Activated CD4-positive, alpha-beta T cell treated with anti-CD3 and anti-CD28 coated beads, Interleukin-2, amount 10 ng/mL, durations not matched to agents 24 days and 14 days (primary cell): ENCODE measurements at places on chromosomes 7 and 10.

- no peak for DNase-seq
These were observed 61.0 kb downstream of the TRUB1 start for GRCh38 chr10:114998993-114999392.

GRCh38 chr7:112744818-112745217 is 45.4 kb downstream of the TMEM168 start:
- DNase-seq, result no peak

DNA sequence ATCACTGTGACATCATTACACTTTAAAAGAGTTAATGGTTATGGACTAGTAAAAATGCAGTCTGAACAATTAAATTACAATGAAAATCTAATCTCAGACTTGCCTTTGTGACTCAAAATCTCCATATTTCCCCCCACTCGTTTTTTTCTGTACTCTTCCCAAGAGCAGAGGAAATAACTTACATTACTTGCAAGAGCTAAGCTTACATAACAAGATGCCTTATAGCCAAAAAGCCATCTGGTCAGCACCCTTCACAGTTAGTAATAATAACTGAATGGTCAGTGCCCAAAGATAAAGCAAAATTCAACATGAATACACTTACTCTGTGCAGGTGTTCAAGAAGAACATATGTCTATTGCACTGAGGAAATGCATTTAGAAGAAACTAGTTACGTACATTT is 1381.5 kb upstream of the CELF2 start:
- DNase-seq, result no peak

DNA sequence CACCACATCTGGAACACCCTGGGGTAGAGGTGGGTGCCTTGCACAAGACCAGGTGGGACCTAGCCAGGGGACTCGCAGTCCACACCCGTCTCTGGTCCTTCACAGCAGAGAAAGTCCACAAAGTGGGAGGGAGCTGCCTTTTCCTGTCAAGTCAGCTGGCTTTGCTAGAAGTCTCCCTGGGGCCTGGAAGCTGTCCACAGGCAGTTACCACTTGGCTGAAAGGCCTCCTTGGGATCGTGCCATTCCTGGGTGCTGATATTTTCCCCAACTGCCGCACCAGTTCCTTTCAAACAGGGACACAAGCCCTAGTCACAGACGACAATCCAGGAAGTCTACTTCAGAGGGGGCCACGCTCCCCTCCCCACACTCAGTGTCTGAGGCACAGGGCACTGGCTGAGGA is 75.4 kb downstream of the AFAP1L2 start:
- DNase-seq, result no peak

DNA sequence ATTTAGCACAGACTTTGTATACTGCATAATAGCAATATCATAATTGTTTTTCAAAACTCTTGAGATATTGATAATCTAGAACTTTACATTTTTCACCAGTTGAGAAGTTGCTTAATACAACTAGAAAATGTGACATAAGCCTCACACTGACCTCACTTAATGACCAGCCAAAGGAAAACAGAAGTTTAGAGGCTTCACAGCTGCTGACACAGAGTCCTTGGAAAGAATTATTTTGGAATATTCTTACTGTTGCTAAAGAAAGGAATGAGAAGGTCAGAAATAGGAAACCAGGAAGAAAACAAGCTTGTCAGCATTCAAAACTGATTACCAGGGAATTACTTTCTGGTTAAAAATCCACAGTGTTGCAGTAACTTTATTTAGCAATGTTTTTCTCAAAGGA is 35.5 kb upstream of the WASL start:
- no peak for DNase-seq

DNA sequence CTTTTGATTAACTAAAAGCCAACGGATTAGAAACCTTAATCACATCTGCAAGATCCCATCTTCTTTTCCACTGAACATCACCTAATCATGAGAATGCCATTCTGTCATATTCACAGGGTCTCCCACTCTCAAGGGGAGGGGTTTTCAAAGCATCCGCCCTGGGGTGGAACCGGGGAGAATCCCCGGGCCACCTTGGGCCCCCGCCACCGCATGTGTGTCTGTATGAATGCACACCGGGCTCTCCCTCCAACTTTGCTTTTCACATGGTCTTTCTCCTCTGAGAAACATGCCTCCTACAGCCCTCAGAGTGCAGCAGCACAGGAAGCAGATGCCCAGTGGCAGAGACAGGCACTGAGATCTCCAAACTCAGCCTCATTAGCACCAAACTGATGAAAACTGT is 233.2 kb upstream of the PPP2R2D start:
- DNase-seq, result no peak

GRCh38 chr10:127945341-127945758 is 38.4 kb downstream of the PTPRE start:
- no peak for DNase-seq

DNA sequence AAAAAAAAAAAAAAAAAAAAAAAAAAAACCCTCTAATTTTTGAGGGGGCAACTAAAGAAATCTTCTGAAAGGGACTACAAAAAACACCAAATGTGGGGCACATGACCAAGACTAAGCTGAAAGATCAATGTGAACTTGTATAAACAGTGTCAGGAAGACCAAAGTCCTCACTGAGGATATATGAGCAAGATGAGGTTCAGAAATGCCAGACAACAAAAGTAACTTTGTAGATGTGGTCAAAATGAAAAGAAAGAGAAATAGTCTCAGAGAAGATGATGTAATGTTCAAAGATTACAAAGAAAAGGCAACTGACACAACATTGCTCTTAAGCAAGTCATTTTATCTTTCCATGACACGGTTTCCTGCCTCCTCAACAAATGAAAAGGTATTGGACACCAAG is 48.7 kb upstream of the PTPRZ1 start:
- DNase-seq, result no peak

DNA sequence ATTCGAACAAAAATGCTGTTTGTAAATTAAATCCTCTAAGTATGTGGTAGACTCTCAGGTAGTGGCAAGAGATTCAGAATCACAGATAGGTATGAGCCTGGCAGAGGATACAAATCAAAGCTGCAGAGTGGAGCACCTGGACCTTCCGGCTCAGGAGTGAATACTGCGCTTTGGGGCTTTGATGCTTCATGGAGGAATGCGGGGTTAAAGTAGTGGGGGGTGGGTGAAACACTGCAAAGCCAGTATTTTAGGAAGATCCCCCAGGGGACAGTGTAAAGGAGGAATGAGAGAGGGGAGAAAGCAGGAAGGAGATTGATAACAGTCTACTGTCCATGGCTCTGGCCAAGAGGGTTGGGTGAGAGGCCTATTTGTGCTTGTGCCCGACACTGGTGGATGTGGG is 43.2 kb downstream of the CREB5 start:
- DNase-seq, result no peak

DNA sequence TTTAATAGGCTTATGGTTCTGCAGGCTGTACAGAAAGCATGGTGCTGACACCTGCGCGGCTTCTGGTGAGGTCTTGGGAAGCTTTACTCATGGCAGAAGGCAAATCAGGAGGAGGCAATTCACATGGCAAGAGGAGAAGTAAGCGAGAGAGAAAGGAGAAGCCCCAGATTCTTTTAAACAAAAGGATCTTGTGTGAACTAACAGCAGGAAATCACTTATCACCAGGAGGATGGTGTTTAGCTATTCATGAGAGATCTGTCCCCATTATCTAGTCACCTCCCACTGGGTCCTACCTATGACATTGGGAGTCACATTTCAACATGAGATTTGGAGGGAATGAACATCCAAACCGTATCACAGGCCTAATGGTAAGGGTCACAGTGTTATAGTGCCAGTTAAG is 678.0 kb upstream of the KCND2 start:
- DNase-seq, result no peak

DNA sequence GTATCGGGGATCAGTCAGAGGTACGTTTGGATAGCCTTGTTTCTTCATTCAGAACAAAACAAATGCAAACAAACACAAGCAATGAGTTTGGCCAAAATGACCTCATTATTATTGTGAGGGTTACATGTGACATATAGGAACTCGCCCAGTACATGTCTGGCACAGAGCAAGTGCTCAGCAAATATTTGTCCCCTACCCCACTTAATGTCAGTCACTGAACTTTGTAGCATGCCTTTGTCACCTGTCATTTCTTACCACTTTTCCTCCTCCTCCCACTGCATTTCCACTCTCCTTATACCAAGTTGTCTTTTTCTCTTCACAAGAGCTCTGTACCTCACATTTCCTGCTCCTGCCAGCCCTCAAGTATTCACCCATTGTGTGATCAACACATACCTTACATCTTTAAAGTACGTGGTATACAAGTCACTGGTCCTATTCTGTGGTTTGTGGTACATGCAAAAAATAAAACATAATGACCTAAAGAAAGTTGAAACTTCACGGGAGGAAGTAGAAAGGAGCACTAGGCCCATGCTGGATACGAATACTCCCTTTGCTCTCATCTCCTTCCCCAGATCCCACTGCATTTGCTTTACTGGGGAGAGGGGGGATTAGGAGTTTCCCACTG is 236.0 kb downstream of the INHBA start:
- DNase-seq, result peak; percentile 23

DNA sequence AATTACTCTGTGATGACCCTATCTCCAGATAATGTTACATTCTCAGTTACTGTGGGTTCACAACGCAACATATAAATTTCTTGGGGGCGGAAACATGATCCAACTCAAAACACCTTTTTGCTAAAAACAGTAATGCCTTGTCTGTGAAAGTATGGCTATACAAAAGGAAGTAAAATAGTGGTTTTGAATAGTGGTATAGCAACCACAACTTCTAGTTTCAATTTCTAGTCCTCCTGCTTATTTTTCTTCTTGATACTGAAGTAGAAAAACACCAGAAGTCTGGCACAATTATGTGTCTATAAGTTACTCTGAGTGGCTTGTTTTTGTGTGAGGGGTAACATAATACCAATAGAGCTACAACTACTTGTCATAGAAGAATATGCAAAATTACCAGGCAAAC is 21.5 kb upstream of the ZNF800 start:
- peak; percentile 73 for DNase-seq

DNA sequence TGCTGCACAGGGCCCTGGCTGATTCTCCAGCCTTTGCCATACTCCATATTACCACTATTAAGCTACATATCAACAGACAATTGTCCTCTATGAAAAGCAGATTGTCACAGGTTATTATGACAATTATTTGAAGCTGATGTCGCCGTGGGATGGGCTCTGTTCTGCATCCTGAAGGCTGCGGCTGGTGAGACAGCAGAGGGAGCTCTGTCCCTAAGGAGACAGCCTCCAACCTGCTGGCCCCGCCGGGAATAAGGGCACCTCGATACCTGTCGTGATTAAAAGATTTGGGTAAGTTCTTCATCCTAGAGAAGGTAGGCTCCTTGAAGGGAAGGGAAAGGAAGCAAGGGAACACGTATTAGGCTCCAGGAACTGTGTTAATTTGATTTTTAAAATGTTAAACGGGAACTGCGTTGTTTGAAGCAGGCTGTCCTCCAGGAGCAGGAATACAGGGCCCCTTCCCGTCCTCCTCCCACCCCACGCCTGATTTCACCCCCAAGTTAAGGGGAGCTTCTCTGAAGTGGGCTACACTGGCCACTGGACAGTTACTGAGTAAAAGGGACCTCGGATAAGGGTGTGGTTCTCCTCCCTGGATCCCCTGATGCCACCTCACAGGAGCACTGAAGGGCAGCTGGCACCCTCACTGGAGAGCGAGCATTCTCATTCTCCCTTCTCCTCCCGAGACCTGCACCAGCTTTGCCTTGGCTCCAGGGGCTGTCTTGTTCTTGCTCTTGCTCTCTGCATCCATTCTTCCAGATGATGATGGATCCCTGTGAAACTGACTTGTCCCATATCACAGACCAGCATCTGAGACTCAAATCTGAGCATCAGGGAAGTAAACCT is 11.8 kb upstream of the TIAL1 start:
- DNase-seq, result no peak

- no peak for DNase-seq
These were observed 75.4 kb upstream of the POM121L12 start for GRCh38 chr7:52959878-52960660.

DNA sequence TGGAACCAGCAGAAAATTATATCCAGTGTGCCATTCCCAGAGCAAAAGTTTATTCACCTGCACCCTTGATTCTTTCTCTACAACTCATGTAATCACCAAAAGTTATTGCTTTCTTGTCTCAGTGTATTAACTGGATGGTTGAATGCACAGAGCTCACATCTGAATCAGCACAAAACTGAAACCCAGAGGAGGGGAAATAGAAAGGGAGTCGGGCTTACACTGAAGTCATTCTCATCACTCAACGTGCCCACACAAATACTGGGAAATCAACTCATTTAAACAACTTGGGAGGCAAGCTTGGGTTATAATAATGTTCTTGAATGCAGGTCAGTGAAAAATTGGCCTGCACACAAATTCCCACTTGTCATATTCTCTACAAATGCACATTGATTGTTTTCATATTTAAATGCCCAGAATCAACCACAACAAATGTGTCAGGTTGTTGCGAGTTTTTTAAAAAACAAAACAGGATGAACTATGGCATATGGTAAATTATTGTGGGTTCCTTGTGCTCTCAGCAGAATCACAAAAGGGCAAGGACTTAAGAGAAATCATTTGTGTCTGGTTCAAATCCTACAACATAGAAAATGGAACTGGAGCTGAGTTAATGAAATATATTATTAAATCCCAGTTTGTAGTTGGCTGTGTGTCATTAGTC is 125.9 kb upstream of the NOBOX start:
- DNase-seq, result no peak

DNA sequence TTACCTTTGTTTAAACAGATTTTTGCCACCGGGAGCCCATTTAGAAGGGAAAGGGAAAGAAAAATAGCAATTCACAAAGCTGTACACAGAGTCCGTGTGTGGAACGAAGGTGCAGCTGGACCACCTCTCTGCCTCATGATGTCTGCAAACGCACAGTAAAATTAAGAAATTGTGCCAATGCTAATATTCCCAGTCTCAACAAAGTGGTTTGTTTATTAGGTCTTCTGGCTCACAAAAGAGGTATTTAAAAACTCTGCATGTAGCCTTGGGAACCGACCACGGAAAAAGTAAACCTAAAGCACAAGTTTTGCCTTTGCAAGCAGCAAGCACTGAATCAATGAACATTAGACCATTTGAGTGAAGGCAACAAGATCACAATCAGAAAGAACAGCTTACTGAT is 57.7 kb downstream of the CREB3L2 start:
- DNase-seq, result no peak

- no peak for DNase-seq
These were observed 5.8 kb upstream of the LRRC4 start for GRCh38 chr7:128037081-128037480.

DNA sequence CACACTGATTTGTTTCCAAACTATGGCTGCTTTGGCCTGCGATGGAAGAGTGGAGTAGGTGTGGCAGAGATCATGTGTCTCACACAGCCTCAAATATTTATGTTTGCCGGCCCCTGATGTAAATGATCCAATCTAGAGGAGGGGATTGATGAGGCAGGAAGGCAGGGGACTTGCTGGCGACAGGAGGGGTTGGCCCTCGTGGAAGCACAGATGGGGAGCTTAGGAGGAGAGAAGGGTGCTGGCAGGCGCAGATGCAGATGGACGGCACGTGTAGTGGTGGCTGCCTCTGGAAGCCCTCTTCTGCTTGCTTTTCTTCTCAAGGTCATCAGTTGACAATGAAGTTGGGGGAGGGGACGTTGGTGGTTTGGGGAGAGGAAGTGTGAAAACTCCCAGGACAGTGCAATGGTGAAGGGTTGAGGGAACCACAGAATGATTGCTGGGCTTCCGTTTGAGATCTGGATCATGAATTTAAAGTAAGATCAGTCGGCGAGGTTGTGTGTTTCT is 15.4 kb downstream of the COL13A1 start:
- peak; percentile 61 for DNase-seq
